H54 (cell line): ENCODE measurements at places on chromosomes 2 and 18.

DNA sequence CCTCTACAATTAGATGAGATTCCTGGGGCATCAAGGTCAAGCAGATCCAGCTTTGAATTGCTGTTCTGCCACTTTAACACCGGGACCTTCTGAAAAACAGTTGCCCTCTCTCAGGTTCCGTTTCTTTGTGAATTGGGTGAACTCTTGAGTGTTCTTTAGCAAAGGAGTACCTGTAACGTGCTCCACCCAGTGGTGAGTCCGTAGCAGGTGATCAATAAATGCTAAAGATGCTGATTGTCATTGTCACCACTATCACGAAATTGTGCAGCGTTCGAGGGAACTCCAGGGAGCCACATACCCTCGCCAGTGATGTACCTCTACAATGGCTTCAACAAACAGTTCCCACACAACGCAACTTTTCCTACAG is 81.9 kb downstream of the TCF7L1 start:
- no peak for DNase-seq

DNA sequence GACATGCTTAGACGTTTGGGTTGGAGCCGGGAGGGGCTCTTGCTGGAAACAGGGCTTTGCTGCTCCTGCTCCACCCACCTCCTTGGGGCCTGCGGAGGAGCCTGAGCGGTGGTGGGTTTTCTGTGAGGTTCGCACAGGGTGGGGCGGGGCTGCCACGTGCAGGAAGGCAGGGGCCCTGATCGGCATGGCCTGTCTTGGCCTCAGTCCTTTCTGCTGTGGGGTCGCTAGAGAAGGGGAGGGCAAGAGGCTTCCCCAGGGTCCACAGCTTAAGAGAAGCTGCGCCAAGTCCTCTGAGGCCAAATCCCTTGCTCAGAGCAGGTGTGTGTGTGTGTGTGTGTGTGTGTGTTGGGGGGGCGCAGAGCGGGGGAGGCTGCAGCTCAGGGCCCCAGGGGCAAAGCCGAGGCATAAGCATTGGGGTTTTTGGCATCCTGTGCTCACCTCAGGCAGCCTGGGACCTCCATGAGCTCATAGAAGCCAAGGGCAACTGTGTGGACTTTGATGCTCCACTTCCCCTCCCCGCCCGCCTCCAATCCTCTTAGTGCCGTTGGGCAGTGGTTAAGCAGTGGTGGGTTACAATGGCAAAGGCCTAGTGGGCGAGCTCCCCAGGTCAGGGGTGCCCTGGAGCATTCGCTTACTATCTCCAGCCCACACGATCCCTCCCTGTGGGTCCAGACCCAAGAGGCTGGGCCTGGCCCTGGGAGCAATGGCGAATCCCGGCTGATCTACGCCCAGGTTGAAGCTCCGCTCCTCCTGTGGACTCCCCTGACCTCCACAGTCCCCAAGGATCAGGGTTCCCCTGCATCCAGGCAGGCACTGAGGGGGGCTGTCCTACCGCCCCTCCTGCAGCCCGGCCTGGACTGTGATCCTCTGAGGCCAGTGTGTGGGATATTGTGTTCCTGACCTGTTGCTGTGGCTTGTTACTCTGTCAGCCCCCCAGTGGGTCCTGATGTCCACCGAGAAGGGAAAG is 28.9 kb downstream of the TOGARAM2 start:
- no peak for DNase-seq

DNA sequence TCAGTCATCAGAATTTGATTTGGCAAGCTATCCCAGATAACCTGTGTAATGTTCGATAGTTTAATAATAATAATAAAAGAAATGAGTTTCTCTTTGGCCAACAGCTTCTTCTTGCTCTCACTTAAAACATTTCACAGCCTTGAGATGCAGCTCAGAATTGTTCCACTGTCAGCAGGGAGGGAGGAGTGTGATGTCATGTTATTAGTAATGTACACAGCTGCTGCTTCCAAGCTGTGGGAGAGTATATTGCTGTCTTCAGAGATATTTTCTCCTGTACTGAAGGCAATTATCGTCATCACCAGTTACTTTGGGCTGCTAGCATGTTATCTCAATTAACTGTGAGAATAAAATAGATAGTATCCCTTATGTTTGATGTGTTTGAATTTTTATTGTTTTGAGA is 146.9 kb upstream of the MAP3K20 start:
- no peak for DNase-seq

- DNase-seq, result no peak
Measured at GRCh38 chr2:76019128-76019527, 308.4 kb upstream of the GCFC2 start.

DNA sequence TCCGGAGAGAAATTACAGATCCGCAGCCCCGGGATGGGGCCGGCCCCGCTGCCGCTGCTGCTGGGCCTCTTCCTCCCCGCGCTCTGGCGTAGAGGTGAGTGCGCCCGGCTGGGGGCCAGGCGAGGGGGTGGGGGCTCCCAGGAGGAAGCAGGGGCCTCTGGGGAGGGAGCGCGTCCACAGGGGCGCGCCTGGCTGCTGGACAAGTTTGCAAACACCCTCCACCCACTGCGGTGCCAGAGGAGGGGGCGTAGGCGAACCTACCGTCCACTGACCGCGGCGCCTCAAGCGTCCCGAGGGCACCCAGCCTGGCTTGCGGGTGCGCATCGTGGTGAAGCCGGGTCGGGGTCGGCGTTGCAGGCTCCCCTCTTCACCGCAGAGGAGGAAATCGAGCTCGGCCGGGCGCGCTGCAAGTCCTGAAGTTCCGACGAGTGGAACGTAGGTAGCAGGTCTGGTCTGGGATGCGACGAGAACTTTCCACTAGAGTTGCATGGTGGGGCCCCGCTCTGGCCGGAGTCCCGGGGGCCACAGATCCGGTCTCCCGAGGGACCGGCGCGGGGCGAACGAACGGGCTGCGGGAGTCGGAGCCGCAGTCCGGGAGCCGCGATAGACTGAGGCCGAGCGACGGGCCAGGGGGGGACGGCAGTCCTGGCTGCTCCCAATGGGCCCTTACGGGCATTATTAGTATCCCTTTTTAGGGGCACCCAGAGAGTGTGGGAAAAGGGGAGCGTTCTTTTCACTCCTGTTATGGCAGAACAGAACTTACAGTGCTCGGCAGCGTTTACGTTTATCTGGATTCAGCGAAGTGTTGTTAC is 502 bp downstream of the MERTK start:
- no peak for DNase-seq
